ENCODE measurements at places on chromosomes 12 and 14.
A peak's percentile ranks its signal among the peaks of the same experiment; 100 is the strongest.

DNA sequence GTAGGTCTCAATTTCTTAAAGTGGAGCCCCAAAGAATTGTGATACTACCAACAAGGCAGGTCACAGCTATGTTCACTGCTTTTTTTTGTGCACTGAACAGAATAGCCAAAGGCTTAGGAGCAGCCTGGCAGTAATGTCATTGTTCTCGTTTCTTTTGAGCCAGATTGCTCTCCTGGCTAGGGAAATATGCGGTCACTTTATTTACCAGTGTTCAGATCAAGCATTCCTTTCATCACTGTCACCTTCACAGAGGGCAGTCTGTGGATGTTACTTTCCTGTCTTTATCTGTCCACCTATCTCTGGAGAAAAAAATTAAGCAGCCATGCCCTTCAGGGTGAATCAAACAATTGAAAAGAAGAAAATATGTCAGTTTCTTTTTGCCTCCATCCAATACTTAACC lies 159.6 kb downstream of the BTG1 start:
- DNase-seq, result no peak

DNA sequence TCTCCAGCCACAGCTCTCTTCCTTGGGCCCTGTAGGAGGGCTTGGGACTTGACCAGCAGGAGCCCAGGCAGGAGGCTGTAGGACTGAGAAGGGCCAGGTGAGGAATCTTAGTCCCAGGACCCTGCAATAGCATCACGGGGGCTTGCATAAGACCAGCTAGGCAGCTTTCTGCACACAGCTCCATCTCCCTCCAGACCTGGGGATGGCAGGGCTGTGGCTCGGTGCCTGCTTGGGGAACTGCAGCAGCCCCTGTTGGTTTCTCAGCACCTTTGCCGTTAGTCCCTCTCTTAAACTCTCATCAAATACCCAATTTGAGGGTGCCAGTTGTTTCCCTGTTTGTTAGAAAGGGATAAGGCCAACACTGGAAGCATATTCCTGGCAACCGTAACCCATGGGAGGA lies 14.3 kb downstream of the DIO3 start:
- DNase-seq, result no peak

DNA sequence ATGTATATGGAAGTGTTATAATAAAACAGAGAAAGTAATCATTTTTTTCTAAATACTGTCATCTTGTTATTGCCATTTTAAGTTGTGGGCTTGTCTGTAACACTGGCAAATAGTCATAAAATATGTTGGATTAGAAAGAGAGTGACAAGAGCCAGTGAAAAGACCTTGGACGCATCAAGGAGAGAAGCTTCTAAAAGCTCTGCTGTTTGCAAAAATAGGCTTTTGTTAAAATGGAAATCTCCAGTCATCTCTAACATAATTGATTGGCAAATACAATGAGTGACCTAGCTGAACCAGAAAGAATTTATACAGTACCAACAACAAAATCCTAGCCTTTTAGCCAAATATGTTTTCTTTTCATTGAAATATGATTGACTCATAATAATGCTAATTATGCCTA lies 245.8 kb upstream of the RMST start:
- DNase-seq, result no peak

DNA sequence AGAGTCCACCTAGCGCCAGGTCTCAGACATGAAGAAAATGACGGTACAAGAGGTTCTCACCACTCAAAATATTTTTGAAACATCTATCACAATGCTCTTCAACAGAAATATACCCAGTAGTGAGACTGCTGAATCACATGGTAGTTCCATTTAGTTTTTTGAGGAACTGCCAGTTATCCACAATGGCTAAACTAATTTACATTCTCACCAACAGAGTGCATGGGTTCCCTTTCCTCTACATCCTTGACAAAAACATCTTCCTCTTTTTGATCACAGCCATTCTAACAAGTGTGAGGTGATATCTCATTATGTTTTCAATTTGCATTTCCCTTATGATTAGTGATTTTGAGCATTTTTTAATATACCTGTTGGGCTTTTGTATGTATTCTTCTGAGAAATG lies 5.7 kb upstream of the GPR65 start:
- no peak for DNase-seq

DNA sequence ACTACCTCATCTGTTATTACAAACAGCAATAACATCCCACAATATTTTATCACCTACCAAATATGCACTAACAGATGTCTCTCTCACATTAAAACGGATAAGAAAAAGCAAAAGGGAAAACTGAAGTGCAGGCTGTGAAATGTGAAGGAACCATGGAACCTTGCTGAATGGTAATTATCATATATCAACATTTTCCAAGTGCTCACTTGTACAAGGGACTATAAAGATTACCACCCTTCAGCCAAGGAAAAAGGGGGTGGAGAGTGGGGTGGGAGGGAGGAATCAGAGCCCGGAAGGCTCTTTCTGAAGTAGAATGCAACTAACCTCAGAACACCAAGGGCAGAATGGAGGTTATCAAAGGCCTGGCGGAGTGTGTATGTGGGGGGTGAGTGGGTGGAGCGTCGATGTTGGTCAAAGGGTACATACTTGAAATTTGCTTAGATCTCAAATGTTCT lies 1.2 kb downstream of the SNX6 start:
- DNase-seq, result no peak

DNA sequence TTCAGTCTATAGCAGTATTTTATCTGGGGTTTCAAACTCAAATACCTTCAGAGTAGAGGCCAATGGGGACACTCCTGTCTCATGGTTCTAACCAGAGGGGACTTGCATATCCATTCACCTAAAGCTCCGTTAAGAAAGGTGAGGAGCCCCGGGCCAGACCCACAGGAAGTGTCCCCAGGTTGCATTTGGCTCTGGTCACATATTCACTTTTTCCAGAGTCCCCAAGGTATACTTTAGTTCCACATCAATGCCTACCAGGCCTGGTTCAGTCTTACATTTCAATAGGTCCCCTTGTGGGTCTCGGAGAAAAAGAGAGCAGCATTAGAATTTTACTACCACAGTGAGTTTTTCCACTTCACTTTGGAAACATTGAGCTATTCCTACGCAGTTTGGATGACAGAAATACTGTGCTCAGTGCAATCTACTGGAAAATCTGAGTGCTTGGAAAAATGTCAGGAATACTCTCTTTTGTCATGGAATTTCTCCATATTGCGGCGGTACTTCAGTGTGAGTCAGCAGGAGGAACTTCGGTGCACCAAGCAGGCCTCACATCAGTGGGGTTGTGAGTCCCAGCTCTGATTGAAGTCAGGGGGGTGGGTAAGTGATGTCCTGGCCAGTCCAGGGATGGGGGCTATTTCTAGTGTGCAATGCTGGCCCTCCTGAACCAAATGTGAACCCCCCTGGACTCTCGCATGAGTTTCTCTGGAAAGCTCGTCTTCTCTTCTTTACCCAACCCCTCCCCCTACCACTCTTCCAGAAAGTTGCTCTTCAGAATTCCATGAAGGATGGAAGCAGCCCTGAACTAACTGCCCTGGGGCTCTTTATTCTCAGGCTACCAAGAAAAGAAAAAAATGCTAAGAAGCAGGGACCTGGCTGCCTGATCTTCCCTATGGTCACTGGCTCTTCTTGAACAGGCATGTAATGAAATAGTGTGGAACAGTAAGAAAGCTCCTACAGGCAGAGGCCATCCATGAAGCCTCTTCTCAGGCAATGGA lies 184.7 kb downstream of the PRKCH start:
- DNase-seq, result no peak

DNA sequence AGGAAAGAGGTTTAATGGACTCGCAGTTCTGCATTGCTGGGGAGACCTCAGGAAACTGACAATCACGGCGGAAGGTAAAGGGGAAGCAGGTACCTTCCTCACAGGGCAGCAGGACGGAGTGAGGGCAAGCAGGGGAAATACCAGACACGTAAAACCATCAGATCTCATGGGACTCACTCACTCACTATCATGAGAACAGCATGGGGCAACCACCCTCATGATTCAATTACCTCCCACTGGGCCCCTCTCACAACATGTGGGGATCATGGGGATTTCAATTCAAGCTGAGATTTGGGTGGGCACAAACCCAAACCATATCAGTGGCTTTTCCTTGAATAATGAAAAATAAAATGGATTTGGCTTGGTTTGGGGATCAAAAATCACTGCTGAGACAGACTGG lies 380.5 kb downstream of the VRK1 start:
- DNase-seq, result no peak

- no peak for DNase-seq
Observed at GRCh38 chr12:111846016-111846415, 4.0 kb downstream of the MAPKAPK5 start.

DNA sequence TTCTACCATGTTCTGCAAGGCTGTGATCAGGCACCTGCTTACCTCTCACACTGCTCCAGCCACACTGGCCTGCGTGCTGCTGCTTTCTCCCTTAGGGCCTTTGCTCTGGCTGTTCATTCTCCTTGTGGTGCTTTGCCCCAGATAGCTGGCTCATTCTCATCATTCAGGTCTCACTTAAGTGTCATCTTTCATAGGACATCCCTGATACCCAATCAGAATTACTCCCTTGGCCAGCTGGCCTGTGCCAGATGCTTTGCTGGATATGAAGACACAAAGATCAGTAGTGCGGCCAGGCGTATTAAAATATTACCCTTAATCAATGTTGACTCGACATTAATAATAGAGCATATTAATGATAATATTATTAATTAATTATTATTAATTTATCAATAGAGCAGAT lies 143.8 kb upstream of the FGD4 start:
- no peak for DNase-seq

GRCh38 chr12:96194971-96195844 lies 1.0 kb downstream of the ELK3 start:
- peak; percentile 35 for DNase-seq

DNA sequence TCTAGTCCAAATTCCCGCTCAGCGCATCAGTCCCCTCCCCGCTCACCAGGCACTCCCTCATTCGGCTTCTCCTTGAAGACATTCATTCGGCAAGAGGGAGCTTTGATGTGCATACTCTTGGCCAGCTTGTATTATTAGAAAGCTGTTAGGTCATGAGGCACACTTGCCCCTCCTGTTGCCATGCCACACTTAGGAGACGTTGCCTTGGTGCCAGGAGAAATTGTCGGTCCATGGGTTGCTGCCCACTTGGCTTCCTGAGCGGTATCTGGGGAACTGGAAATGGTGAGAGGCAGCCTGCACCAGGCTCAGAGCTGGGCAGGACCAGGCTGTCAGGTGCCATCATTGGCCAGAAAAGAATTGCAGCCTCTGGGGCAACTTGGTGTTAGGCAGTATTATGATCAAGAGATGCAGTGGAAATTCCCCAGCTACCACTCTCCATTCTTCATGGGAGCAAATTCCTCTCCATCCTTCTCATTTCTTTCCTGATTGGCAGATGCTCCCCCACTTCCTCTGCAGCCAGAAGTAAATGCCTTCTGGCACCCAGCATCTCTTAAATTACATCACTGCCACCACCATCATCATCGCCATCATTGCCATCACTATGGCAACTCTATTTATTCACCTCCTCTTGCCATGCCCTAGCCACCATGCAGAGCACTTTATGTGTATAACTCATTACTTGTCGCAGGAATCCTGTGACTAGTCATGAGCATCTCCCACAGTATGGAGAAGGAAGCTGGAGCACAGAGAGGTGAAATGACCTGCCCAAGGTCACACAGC lies 12.4 kb downstream of the CABP1 start:
- DNase-seq, result no peak

GRCh38 chr12:131213896-131214442 lies 260.3 kb downstream of the ADGRD1 start:
- DNase-seq, result no peak

DNA sequence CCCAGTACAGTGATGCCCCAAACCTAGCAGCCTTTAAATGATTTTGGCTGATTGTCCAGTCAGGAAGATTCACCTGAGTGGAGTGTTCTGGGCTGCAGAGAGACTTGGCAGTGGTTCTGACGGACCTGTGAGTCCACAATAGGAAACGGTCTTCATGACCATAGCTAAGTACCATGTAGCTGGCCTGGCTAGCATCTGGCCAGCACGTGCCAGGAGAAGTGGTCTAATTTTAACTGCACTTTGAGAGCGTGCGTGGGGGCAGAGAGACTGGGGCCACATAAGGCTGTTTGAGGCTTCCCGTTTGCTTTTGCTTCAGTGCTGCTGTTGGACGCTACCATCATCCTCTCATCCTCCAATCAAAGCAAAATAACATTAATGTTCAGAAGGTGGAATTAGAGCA lies 54.7 kb downstream of the PPM1A start:
- no peak for DNase-seq

GRCh38 chr14:96799489-96800054 lies 2.4 kb downstream of the VRK1 start:
- DNase-seq, result no peak

- no peak for DNase-seq
Observed at GRCh38 chr12:55631733-55632132, 5.0 kb upstream of the OR10P1 start.

- DNase-seq, result no peak
Observed at GRCh38 chr12:128823216-128823915, 392 bp downstream of the SLC15A4 start.

DNA sequence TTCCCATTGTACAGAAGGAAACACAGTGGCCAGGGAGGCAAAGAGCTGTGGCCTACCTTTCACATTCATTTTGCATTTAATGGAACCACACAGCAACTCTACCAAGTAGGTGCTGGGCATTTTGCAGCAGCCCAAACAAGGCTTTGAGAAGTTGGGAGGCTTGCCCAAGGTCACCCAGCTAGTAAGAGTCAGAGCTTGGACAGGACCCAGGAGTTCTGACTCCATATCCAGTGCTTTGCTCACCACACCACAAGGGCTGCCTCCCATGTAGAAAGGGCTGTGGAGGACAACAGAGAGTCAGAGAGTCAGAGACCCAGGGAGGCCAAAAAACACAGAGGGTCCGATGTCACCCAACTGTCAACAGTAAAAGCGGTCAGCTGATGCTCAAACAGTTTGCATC lies 400.2 kb downstream of the BCL11B start:
- no peak for DNase-seq

GRCh38 chr14:54572316-54572715 lies 5.4 kb downstream of the SAMD4A start:
- DNase-seq, result no peak
